ENCODE measurements at places on chromosomes 3 and 15.

DNA sequence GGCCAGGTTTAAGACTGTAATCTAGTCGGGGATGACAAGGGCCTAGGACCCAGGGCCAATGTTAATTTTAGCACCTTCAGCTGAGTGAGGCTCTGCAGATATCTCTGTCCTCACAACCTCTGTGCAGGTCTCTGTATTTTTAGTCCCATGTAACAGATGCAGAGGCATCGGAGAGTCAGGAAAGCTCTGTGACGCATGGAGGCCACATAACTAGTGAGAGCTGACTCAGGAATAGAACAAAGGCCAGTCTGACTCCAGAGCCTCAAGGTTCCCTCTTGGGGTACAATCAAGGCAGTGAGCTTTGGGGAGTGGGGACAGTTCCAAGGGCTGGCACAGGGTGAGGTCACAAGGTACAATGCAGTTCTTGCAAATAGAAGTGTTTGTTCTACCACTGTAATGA, 31.0 kb downstream of the FSTL1 start:
- no peak for DNase-seq

- DNase-seq: no peak
These were observed 54.7 kb downstream of the OXNAD1 start for GRCh38 chr3:16319723-16320122.

- DNase-seq: no peak
These were observed 588.8 kb upstream of the BCHE start for GRCh38 chr3:166425900-166426611.

- no peak for DNase-seq
These were observed 99.2 kb upstream of the PSMD6 start for GRCh38 chr3:64122476-64122875.

Measured in SW 1271 (cell line).